ENCODE measurements at places on chromosomes 4 and X.

DNA sequence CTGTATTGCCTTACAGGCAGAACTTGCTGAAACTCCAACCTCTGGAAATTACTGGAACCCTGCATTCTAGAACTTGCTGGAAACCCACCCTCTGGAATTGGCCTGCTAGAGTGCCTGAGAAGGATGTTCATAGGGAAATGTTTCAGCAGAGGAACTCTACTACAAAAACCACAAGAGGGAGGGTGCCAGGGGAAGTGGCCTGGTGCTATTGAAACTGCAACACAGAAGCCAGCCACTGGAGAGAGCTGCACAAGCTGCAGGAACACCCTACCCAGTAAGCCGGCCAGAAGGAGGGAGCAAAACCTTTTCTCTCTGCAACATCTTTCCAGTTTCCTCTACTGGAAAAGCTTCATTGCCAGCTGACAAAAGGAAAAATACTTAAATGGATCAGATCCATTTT, 2.5 kb upstream of the BRWD3 start:
- DNase-seq: no peak

DNA sequence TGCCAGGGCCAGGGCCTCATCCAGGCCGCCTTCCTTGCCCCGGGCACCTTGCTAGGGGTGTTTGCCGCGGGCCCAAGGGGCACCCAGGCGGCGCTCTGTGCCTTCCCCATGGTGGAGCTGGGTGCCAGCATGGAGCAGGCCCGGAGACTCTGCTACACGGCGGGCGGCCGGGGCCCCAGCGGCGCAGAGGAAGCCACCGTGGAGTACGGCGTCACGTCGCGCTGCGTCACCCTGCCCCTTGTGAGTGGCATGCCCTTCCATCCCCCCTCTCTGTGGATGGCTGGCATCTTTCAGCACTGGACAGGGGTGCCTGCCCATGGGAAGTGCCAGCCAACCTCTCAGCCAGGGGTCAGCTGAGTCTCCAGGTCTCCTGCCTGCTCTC, 3.6 kb downstream of the PLXNB3 start:
- no peak for DNase-seq

DNA sequence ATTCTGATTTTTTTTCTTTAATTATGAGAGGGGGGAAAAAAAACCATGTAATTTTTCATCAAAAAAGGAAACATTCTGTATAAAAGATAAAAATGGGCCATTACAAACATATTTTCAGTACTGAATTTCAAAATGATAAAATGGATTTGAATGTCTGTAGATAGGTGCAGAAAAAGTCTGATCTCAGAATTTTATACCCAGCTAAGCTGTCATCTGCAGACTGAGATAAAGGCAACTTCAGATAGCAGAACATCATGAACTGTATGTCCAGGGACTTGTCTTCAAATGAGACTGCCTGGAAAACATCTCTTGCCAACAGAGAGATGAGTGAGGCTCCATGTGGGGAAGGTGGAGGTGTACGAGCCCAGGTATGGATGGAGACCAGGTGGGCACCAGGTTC, 118.5 kb upstream of the PSAPL1 start:
- no peak for DNase-seq

- no peak for DNase-seq
Measured at GRCh38 chr4:4719436-4719835, 140.0 kb upstream of the MSX1 start.

DNA sequence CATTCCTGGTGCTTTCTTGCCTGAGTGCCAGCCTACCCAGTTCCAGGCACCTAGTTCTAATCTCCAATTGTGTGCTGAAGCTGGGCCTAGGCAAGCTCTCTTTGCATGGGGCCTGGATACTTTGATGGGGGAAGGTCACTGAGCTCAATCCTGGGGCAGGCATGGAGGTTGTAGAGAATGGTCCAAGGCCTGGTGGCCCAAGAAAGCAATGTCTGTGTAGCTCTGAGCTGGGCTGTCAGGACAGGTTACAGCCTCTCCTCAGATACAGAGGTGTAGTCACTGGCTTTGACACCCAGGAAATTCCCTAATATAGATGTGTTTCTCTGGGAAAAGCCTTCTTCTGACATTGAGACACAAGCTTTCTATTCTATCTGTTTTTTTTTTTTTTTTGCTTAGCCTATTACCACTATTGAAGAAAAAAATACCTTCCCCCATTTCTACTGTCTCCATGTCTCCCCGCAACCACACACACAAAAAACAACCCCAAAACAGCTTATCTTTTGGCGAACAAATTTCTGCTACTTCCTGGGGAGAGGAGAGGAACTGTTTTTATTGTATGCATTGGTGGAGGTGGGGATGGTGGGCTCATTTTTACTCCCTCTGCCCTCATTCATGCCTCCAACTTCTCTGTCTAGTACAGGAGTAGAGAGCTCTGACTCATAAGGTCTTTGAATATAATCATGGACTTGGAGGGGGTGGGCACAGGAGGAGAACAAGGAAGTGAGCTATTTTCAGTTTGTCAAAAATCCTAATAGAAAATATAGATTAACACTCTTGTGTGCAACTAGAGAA, 66.7 kb upstream of the DHX15 start:
- DNase-seq: no peak

- no peak for DNase-seq
Measured at GRCh38 chr4:8340781-8341241, 71.3 kb downstream of the HTRA3 start.

GRCh38 chrX:139902559-139902958, 30.3 kb downstream of the ATP11C start:
- DNase-seq: no peak

DNA sequence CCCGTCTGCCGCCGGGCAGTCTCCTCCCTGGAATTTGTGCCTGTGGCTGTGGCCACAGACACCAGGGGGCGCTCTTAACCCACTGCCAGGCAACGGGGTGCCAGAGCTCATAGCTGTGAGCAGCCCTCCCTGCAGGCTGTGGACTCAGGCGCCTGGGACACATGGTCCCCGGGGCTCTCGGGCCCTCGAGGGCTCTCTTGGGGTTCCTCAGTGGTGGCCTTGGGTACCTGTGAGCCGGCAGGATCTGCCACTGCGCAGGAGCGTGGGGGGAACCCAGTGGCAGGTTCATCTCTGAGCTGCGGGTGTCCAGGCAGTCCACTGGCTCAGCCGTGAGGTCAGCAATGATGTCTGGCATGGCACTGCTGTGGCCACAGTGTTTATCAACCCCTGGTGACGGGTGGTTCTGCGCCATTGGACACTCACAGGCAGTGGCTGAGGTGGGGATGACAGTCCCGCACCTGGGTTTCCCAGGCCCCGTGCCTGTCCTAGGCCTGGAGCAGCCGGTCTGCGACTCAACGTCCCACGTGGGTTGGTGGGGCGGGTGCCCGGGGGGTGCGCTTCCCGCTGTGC, 37.2 kb downstream of the PCGF3 start:
- DNase-seq: peak; percentile 33

GRCh38 chr4:97656044-97656720, 487.1 kb downstream of the STPG2 start:
- DNase-seq: no peak

DNA sequence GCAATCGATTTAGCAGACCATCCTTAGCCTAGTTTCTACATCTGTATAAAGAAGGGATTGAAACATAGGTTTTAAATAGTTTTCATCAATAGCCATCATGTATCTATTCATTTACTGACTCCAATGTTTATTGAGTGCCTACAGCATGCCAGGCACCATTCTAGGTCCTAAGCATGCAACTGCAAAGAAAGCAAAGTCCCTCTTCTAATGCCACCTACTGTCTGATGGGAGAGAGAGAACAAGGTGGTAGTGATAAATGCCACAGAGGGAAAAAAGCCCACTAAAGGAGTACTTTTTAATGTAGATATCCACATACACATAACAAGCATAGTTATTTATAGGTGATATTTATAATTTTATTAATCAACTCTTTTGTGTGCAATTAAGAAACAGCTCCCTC, 67.6 kb upstream of the PPARGC1A start:
- DNase-seq: no peak

DNA sequence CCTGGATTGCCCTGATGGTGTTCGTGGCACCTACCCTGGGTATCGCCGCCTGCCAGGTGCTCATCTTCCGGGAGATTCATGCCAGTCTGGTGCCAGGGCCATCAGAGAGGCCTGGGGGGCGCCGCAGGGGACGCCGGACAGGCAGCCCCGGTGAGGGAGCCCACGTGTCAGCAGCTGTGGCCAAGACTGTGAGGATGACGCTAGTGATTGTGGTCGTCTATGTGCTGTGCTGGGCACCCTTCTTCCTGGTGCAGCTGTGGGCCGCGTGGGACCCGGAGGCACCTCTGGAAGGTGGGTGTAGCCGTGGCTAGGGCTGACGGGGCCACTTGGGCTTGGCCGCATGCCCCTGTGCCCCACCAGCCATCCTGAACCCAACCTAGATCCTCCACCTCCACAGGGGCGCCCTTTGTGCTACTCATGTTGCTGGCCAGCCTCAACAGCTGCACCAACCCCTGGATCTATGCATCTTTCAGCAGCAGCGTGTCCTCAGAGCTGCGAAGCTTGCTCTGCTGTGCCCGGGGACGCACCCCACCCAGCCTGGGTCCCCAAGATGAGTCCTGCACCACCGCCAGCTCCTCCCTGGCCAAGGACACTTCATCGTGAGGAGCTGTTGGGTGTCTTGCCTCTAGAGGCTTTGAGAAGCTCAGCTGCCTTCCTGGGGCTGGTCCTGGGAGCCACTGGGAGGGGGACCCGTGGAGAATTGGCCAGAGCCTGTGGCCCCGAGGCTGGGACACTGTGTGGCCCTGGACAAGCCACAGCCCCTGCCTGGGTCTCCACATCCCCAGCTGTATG, 1.8 kb downstream of the AVPR2 start:
- DNase-seq: peak; percentile 48

- no peak for DNase-seq
Measured at GRCh38 chrX:136450050-136450830, 37.5 kb upstream of the BRS3 start.

- DNase-seq: no peak
Measured at GRCh38 chrX:67780694-67781109, 236.9 kb downstream of the AR start.

DNA sequence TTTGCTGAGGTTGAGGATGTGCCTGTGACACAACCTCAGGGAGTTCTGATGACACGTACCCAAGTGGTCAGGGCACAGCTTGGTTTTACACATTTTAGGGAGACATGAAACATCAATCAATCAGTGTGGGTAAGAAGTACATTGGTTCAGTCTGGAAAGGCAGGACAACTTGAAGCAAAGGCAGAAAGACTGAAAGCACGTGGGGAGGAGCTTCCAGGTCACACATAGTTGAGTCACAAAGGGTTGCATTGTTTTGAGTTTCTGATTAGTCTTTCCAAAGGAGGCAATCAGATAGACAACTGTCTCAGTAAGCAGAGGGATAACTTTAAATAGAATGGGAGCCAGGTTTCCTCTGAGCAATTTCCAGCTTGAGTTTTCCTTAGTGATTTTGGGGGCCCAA, 1910.0 kb upstream of the AGA start:
- DNase-seq: no peak

- DNase-seq: no peak
Measured at GRCh38 chr4:33111117-33111516, 2390.9 kb downstream of the PCDH7 start.

DNA sequence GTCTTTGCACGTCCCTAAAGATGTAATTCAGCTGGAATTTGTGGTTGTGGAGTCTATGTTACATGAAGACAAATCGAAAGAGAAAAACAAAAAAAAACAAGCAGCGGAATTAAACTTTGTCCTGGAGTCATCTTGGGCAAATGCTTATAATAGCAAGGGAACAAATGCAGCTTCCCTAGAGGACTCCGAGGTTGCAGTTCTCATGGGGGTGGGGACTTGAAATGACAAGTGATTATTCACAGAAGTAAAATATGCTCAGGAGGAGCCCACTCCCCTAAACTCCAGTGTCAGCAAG, 362.4 kb downstream of the ARHGAP24 start:
- no peak for DNase-seq

DNA sequence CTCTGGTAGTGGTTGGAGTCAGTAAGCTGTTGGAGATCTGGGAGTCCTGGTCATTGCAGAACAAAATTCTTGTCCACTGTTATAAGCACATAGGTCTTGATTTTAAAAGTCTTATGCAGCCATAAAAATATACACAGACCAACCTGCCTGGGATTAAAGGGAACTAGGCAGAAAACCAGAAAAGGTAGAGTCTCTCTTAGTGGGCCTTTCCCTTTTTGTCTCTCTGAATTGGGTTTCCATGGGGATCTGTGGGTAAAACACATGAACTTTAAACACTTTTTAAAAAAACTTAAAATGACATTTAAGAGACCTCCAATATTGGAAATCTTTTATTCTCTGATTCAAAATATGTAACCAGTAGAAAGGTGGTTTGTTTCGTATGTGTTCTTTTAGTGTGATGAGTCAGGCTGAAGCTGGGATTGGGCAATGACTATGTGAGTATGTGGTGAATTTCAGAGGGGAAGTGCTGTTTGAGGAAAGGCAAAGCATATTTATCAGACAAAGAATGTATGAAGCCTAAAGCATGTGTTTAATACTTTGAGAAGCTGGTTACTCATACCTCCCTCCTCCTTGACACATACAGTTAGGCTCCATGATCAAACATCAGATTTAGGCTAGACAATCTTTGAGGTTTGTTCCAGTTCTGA, 29.6 kb downstream of the SLC16A2 start:
- DNase-seq: no peak

GRCh38 chr4:155444721-155445120, 68.0 kb upstream of the MAP9 start:
- DNase-seq: no peak

- DNase-seq: no peak
Measured at GRCh38 chr4:98484031-98484430, 174.4 kb downstream of the TSPAN5 start.

DNA sequence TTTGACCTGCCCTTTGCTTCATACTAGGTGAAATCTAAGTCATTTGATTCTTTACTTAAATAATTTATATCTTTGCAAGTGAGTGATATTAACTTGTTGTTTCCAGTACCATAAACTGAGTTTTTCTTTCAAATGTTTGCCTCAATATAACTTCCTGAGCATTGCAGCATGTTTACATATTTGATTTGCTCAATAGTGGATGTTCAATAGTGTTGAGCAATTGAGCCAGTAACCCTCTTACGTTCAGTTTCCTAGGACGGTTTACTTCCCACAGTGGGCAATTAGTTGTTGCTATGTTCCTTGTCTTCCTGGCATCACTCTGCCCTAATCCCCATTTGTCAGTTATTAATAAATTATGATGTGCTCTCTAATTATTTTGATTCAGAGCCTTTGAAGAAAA, 278.5 kb downstream of the EPHA5 start:
- no peak for DNase-seq

GRCh38 chr4:38805530-38806145, 1.0 kb upstream of the TLR1 start:
- no peak for DNase-seq

DNA sequence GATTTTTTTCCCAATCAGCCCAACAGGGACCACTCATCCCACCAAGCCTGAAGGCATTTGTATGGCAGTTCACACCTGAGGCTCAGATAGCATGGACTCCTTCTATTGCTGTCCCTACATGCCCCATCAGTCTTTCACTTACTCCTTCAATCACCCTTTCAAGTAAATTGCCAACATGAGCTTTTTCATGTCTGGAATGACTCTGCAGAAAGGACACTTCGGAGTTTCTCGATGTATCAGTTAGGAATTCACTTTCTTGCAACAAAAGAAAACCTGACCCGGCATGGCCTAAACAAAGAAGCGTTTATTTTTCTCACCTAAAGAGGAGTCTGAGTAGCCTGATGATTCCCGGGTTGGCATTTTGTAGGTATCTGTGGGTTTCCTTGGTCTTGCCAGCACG, 38.6 kb downstream of the RXFP1 start:
- DNase-seq: no peak

GRCh38 chr4:125988464-125988863, 673.7 kb downstream of the FAT4 start:
- DNase-seq: no peak
